ENCODE measurements at places on chromosomes 7 and 10.

DNA sequence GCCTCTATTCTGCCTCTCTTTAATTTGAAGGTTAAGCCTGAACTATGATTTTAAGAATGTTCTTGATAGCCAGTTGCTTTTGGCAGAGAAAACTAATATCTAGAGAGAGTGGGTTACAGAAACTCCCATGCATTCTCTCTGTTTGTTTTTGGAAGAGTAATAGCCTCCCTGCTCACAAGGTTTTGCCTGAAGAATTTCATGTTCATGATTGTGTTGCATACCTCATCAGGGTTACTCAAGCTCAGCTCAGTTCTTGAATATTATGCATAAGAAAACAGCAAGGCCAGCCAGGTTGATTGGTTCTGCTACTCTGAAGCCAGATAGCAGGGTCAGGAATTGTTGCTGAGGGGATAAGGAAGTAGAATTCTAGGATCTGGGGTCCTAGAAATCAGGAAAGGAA is 137.4 kb downstream of the MDFIC start:
- no peak for DNase-seq

- no peak for DNase-seq
Observed at GRCh38 chr7:32074787-32075585, 4.8 kb upstream of the PDE1C start.

DNA sequence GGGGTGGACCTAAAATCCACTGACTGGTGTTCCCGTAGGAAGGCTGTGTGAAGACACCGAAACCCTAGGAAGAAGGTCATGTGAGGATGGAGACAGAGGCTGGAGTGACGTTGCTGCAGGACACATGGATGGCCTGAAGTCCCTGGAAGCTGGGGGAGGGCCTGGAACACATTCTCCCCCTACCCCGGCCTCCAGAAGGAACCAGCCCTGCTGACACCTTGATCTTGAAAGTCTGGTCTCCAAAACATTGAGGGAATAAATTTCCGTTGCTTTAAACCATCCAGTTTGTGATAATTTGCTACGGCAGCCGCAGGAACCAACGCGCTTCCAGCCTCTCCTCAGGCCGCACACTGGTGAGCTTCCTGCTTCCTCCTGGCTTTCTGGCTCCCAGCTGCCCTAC is 288.2 kb downstream of the GLRX3 start:
- no peak for DNase-seq

DNA sequence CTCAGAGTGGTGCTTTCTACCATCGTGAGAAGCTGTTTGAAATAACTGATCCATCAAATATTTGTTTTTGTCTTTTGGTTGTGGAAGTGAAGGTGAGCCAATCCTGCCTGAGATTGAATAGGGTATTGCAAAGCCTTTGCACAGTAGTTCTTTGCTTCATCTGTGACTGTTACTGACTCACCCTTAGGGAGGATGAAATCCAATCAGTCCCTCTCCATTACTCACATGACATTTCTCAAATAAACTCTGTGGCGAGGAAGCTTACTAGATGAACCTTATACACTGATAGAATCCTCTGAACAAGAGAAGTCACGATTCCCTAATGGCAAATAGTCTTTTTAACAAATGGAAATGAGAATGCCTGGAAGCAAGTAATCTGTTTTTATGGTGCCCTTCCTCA is 31.9 kb downstream of the HEPACAM2 start:
- no peak for DNase-seq

DNA sequence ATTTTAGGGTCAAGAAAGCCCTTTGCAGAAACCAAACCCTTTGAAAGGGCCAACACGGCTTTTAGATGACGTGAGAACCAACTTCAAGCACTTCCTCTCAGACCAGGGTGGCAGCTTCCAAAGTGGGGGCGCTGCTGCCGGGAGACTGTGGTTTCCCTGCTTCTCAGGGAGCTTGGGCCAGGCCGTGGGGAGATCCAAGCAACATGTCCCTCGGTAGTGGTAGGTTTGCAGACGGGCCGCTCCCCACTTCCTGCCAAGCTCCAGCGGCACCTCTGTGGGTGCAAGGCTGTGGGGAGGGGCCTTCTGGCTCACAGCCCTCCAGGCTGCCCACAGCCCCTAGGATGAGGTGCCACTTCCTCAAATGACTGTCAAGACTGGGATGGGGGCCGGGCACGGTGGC is 132.4 kb downstream of the FAM53B start:
- no peak for DNase-seq

GRCh38 chr7:2724453-2725177 is 36.6 kb downstream of the AMZ1 start:
- no peak for DNase-seq

- DNase-seq: no peak
Observed at GRCh38 chr7:46015107-46015868, 94.2 kb upstream of the IGFBP3 start.

GRCh38 chr10:2047679-2048078 is 310.4 kb upstream of the ADARB2 start:
- DNase-seq: no peak

DNA sequence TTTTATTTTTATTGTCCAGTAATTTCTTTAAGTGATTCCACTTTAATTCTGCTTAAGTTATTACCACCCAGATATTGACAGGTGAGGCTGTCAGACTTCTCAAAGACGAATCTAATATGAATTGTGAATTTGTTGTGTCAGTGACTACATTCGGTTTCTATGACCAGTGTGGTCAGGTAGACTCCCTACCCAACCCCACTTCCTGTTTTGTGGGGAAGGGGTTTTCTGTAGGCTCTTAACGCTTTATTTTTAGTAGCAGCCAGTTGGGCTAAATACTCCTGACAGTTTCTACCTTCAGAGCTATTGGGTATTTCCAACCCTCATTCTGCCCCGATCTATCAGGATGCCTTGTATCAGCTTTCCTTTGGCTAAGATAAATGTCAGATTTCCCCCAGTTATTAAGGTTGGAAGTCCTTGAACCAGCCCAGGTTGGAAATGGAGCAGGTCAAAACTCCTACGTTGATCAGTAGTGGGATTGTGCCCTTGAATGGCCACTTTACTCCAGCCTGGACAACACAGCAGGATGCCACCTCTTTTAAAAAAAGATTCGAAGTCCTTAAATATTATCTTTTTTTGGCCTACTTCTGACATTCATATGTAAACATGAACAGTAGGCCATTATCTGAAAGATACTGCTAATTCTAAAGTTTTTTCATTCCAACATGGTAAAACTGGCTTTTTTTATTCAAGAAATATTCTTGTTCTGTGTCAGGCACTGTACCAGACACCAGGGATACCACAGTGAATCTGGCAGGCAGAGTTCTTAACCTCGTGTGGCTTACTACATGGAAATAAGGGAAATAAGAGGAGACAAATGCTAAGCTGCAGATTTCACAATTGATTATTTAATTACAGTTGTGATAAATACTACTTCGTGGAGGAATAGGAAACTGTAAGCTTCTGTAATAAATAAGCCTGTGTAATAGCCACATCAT is 133.3 kb upstream of the SAMD8 start:
- no peak for DNase-seq

DNA sequence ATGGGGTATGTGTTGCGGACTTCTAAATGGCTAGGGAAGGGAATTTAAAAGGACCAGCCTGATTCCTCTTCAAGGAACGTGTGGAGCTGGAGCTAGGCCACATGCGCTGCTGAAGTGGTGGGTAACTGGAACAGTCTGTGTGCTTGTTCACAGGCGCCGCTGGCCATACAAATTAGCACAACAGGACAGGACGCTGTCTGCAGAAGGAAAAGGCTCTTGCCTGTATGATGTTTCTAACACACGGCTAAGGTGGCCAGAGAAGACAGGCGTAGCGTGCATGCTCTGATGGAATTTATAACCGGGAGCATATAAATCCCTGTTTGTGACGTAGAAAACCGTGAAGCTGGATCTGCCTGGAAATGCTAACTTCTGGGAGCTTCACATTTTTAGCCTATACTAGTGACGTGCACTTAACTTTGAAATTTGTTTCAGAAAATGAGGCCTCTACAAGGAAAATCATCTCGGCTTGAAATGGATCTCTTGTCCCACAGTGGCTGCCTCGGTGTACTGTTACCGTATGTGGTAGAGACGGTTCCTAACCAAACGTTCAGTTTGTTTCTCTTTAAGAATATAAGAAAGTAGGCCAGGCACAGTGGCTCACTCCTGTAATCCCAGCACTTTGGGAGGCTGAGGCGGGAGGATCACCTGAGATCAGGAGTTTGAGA is 569.4 kb downstream of the PTPRN2 start:
- DNase-seq: no peak

DNA sequence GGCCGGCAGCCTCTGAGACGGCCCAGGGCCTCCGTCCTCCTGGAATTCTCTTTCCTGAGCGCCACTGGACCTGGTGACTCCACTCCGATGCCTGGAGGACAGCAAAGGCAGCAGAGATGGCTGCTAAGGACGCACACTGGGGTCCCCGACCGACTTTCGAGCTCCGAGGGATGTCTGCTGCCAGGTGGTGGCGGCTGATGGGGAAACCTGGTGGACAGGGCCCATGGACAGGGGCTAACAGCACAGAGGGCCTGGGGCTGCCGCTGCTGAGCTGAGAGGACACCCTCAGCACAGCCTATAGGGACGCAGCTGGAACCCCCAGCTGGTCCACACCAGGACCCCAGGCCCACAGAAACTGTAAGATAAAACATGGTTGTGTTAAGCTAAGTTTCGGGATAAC is 366.3 kb downstream of the DNAJB6 start:
- no peak for DNase-seq

- peak; percentile 56 for DNase-seq
Observed at GRCh38 chr7:778968-779451, 51.9 kb upstream of the PRKAR1B start.

GRCh38 chr10:121702351-121703320 is 104.4 kb upstream of the FGFR2 start:
- DNase-seq: no peak

DNA sequence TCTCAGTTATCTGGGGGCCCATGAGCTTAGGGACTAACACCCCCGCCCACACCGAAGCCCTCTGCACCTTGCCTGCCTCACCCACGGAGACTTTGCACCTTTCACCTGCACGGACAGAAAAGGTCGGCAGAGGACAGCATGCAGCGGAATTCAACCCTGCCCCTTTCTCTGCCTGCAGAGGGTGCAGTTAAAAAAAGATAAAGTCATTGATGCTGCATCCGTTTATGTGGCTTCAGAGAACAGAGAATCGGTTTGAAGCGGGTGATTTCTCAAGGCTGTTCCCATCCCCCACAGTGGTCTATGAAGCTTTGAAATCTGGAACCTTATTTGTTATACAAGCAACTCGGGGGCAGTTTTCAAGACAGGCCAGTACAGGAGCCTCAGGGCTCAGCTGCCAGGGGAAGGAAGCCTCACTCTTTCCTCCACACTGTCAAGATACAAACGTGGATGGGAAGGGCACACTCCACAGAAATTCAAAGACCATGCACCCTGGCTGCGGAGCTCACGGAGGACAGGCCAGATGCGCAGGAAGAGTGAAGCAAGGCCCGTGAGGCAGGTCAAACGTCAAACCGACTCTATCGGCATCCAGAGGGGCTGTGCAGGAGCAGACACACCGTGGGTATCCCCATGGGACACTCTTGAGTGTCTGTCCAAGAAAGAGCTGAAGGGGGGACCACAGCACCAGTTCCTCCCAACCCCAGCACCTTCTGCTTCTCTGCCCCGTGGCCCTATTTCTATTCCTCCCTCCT is 66.3 kb downstream of the INSIG1 start:
- DNase-seq: no peak

DNA sequence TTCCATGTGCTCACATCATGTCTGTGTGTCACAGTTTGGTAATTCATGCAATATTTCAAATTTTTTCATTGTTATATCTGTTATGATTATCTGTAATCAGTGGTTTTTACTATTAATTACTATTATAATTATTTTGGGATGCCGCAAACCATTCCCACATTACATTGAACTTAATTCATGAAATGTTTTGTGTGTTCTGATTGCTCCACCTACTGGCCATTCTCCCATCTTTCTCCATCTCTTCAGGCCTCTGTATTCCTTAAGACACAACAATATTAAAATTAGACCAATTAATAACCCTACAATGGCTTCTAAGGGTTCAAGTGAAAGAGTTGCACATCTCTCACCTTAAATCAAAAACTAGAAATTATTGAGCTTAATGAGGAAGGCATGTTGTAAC is 398.5 kb downstream of the PCDH15 start:
- no peak for DNase-seq

DNA sequence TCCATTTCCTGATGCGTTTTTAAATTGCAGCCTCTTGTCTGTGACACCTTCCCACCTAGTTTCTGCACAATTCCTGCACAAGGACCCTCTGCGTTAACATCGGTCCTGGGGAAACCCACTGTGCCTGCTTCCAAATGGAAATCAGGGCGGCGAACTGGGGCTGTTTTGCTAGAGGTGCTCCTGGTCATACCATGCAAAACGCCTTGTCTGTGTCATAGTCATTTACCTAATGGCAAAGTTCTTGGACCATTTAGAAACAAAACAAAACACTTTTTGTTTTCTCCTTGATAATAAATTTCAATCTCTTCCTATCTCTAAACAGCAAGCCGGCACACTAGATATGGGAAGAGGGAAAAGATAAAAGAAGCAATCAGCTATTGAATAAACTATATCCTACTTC is 206.9 kb upstream of the KLF14 start:
- no peak for DNase-seq

DNA sequence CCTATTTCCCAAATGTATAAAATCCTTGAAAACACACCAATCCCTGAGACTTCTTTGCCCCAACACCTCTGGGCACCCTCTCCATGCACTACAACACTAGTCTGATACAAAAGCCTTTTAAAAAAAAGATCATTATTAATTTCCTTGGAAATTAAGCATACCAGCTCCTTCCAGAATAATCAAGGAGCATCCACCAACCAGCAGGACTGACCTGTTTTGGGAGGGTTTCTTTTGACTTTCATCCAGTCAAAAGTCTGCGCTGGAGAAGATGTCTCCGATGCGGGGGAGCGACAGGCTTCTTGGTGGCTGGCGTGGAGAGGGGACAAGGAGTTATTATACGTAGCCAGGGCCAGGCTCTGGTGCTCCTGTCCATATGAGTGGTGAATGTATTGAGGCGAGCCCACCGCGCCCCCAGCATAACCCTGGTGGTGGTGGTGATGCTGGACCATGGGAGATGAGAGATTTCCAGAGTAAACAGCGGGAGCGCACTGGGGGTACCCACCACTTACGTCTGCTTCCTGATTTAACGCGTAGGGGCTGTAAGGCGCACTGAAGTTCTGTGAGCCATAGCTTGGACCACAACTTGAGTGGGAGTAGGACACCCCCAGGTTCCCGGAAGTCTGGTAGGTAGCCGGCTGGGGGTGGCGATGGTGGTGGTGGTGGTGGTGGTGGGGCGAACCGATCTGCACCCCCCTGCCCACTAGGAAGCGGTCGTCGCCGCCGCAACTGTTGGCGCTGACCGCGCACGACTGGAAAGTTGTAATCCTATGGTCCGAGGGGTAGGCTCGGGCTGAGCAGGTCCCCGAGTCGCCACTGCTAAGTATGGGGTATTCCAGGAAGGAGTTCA is 527 bp downstream of the HOXA1 start:
- no peak for DNase-seq

- DNase-seq: peak; percentile 22
Observed at GRCh38 chr7:148575640-148576411, 14.7 kb upstream of the C7orf33 start.

- DNase-seq: no peak
Observed at GRCh38 chr10:78179886-78180705, 146.4 kb downstream of the RPS24 start.
